ENCODE measurements at places on chromosomes 3 and 15. TPM values are rescaled to one million over a fixed set of nuclear protein-coding genes. Genes with fewer than 3 reads are reported as not detected.

The ARRDC4 gene
- 34.2 TPM for polyA plus RNA-seq

The GOLGA8S gene
- 1.3 TPM for polyA plus RNA-seq

The HES1 gene
- polyA plus RNA-seq, result 98.2 TPM

The MEX3B gene
- 19.0 TPM for polyA plus RNA-seq

The SMAD6 gene
- polyA plus RNA-seq, result 27.9 TPM

The CYP1A2 gene
- 0.19 TPM for polyA plus RNA-seq

The KLHL6 gene
- polyA plus RNA-seq, result 1.0 TPM

The CORO2B gene
- polyA plus RNA-seq, result 24.5 TPM

The LINS1 gene
- 19.7 TPM for polyA plus RNA-seq

The MINDY4B gene
- polyA plus RNA-seq, result not detected

The C2CD4A gene
- 0.28 TPM for polyA plus RNA-seq

The SAXO2 gene
- polyA plus RNA-seq, result 6.9 TPM

The TNIK gene
- 16.5 TPM for polyA plus RNA-seq

The ARGFX gene
- not detected for polyA plus RNA-seq

The NR1I2 gene
- 0.73 TPM for polyA plus RNA-seq

The RASL12 gene
- polyA plus RNA-seq, result 5.9 TPM

The DET1 gene
- 12.0 TPM for polyA plus RNA-seq

The TMC3 gene
- polyA plus RNA-seq, result 0.10 TPM

The SUCNR1 gene
- 8.2 TPM for polyA plus RNA-seq

The GCSAM gene
- 1.4 TPM for polyA plus RNA-seq

The ST6GAL1 gene
- polyA plus RNA-seq, result 97.1 TPM

The ADAMTS17 gene
- 2.3 TPM for polyA plus RNA-seq

The MINAR1 gene
- 1.2 TPM for polyA plus RNA-seq

The ACTR8 gene
- 44.9 TPM for polyA plus RNA-seq

The GABRB3 gene
- 7.2 TPM for polyA plus RNA-seq
